WTC11 (cell line): ENCODE measurements at places on chromosomes 1 and 21. TPM values are rescaled to one million over a fixed set of nuclear protein-coding genes. Genes with fewer than 3 reads are reported as not detected.
A peak's percentile ranks its signal among the peaks of the same experiment; 100 is the strongest.

GRCh38 chr1:161843156-161843555, 77.0 kb downstream of the ATF6 start:
- DNase-seq: no peak
- H3K4me3 ChIP-seq: no peak overlapping the region
- H3K36me3 ChIP-seq: peaks cover 10% of the 10 kb centered on the region
- H3K27me3 ChIP-seq: no peaks in the 10 kb centered on the region
- H3K27ac ChIP-seq: no peak overlapping the region

DNA sequence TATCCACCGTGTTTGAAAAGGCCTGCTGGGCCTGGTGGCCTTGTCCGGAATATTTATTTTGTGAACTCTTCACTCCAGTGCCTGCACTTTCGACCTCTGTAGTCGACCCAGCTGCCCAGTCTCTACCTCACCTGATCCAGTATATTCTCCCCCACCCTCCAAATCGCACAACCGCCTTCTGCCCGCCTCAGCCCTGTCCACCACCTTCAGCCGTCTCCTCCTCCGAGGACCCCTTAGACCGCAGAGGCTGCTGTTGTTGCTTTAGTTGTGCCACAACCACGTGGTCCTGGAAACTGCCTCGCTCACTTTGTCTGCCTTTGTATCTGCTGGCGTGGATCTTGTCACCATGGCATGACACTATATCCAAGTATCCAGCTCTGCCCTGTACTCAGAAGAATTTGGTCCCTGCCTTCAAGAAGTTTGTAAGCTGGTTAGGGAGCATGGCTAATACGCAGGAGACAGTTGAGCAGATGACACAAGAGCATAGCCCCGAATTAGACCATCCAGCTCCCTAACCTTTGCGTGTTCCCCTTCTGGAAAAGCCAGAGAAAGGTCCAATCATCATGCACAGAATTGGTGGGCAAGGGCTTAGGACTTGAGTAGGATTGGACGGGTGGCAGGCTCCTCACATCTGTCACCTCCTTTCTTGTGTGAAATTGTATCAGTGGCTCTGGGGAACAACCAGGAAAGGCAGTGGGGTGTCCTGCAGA, 1.5 kb downstream of the PHGDH start:
- peaks cover 5% of the 10 kb centered on the region for H3K36me3 ChIP-seq
- H3K27me3 ChIP-seq: no peaks in the 10 kb centered on the region; the same call in 1 of the 2 replicates
- peak overlapping the region; percentile 98 for H3K27ac ChIP-seq
- peaks cover 54% of the 10 kb centered on the region for H3K4me1 ChIP-seq

DNA sequence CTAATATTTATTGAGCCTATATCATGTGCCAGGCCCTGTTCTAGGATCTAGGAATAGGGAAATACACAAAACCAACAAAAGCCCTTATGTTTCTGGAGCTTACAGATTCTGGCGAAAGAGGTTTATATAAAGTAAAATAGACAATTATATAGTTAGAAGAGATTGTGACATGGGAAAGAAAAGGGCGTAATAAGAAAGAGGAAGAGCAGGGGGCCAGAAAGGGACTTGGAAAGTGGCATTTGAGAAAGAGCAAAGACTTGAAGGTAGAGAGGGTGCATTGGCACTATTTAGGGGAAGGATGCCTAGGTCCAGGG, 322.5 kb upstream of the FAM78B start:
- H3K27me3 ChIP-seq: no peaks in the 10 kb centered on the region
- no peak overlapping the region for H3K27ac ChIP-seq
- 0 out of 2 replicates have a peak, but pooled peaks cover 3% of the 10 kb centered on the region for H3K36me3 ChIP-seq
- no peak for DNase-seq

GRCh38 chr1:178919581-178919980, 48.7 kb upstream of the ANGPTL1 start:
- no peak overlapping the region for H3K27ac ChIP-seq
- H3K36me3 ChIP-seq: peaks cover 10% of the 10 kb centered on the region
- no peak for DNase-seq
- no peaks in the 10 kb centered on the region for H3K27me3 ChIP-seq
- peaks cover 2% of the 10 kb centered on the region; the same call in 1 of the 2 replicates for H3K4me1 ChIP-seq

GRCh38 chr1:27032119-27032461, 19.4 kb upstream of the TENT5B start:
- peak overlapping the region; percentile 49 for H3K4me3 ChIP-seq
- no peak for DNase-seq
- H3K4me1 ChIP-seq: peaks cover 36% of the 10 kb centered on the region
- no peaks in the 10 kb centered on the region for H3K36me3 ChIP-seq
- peak overlapping the region; percentile 52; the same call in 1 of the 2 replicates for H3K27ac ChIP-seq

GRCh38 chr1:159066108-159066507, 10.5 kb downstream of the AIM2 start:
- no peaks in the 10 kb centered on the region for H3K36me3 ChIP-seq
- peaks cover 9% of the 10 kb centered on the region for H3K4me1 ChIP-seq
- H3K27me3 ChIP-seq: no peaks in the 10 kb centered on the region

DNA sequence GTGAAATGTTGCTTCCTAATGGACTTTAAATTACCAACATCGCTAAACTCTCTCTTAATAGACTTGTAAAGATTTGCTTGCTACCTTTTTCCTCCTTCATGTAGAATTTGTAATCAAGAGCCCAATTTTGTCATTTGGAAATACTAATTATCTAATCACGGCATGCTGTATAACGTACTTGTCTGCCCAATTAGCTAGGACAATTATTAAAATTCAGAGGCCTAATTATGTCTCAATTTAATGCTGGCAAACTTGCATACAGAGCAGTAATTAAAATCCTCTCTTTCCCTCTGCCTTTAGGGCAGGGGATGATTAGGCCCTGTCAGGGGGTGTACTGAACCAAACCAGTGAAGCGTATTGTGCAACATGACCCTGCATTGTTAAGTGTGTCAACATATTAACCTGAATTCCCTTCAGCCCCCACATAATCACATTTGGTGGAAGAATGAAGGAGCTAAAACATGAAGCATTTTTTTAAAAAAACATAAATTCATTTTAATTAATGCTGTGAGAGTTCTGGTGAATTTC, 137.4 kb upstream of the BARHL2 start:
- H3K27ac ChIP-seq: no peak overlapping the region
- DNase-seq: no peak
- no peak overlapping the region for H3K4me3 ChIP-seq
- H3K27me3 ChIP-seq: peaks cover 43% of the 10 kb centered on the region

DNA sequence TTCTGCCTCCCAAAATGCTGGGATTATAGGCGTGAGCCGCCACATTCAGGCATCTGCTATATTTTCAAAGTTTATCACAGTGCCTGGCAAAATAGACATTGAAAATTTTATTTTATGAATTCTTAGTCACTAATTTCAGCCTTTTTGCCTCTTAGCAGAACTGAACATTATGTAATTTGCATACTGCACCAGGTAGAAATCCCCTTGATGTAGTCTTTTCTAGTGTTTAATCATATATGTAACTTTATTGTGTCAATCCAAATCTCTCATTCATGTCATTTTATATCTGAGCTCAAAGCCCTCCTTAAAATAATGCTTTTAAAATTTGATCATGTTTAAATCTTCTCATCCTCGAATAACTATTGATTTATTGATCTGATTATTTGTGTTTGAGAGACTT, 19.2 kb downstream of the WDTC1 start:
- no peak overlapping the region for H3K27ac ChIP-seq
- H3K4me1 ChIP-seq: no peaks in the 10 kb centered on the region
- H3K27me3 ChIP-seq: no peaks in the 10 kb centered on the region
- no peak overlapping the region for H3K4me3 ChIP-seq
- no peaks in the 10 kb centered on the region for H3K36me3 ChIP-seq

DNA sequence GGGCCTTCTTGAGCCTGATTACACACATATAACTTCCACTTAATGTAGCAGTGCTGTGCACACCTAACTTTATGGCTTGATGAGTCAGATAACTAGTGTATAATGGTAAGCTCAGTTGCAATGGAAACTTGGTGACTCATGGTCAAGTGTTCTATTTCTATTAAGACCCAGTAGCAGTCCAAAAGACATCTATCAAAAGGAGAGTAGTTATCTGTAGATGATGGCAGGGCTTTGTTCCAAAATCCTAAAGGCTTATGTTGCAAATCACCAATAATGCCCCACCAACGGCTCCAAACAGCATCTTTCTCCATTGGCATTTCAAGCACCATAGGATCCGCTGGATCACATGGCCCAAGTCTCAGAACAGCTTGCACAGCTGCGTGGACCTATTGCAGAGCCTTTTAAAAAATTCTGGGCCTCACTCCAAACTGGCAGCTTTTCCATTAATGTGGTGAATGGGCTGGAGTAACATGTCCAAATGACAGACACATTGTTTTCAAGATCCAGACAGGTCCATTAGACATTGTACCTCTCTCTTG, 566.8 kb upstream of the USP24 start:
- no peaks in the 10 kb centered on the region for H3K36me3 ChIP-seq
- no peak for DNase-seq
- no peak overlapping the region for H3K4me3 ChIP-seq
- peaks cover 18% of the 10 kb centered on the region for H3K4me1 ChIP-seq
- H3K27ac ChIP-seq: no peak overlapping the region

- H3K36me3 ChIP-seq: peaks cover 10% of the 10 kb centered on the region
- no peak for DNase-seq
- no peak overlapping the region for H3K4me3 ChIP-seq
- no peak overlapping the region for H3K27ac ChIP-seq
These were observed 52.2 kb downstream of the PHACTR4 start for GRCh38 chr1:28421744-28422143.

DNA sequence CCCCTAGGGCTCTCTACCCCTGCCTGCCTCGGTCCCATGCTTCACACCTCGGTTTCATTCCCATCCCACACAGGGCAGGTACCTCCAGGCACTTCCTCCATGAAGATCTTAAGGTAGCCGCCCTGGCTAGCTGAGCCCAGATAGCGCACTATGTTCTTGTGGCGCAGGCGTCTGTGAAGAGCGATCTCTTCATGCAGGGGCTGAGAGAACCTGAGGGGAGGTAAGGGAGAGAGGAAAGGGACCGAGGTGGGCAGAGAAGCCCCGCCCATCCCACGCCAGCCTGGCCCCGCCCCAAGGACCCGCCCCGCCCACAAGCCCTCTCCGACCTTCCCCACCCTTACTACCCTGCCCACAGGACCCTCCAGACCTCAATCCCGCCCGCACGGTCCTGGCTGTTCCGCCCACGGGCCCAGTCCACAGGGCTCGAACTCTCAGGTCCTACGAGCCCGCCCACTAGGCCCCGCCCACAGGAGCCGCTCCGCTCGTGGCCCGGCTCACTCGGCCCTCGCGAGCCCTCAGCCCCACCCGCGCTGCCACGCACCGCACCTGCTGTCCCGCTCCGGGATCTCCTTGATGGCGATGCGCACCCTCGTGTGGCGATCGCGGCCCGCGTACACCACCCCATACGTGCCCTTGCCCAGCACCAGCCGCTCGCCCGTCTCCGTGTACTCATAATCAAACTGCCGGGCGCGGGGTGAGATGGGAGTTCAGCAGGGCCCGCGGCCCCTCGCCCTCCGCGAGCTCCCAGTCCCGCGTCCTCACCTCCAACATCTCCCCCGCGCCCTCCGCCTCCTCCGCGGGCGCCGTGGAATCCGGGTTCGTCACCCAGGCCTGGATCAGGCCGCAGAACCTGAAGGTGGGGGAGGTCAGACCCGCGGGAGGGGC, 6.4 kb downstream of the MAP3K6 start:
- H3K36me3 ChIP-seq: no peaks in the 10 kb centered on the region
- peak; percentile 45 for DNase-seq
- peaks cover 31% of the 10 kb centered on the region for H3K4me1 ChIP-seq
- peaks cover 56% of the 10 kb centered on the region for H3K27me3 ChIP-seq
- H3K4me3 ChIP-seq: peak overlapping the region; percentile 74
- H3K27ac ChIP-seq: no peak overlapping the region

DNA sequence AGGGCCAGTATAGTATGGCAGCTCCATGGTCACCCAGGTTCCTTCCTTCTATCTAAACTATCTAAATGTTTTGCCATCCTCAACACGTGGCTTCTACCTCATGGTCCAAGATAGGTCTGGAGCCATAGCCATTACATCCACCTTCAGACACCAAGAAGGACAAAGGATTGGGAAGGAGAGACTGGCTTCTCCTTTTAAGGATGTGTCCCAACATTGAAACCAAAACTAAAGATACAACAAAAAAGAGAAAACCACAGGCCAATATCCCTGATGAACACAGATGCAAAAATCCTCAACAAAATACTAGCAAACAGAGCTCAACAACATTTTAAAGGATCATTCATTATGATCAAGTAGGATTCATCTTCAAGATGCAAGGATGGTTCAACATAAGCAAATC, 24.8 kb downstream of the HSD11B1 start:
- no peaks in the 10 kb centered on the region for H3K4me1 ChIP-seq
- H3K36me3 ChIP-seq: no peaks in the 10 kb centered on the region
- H3K4me3 ChIP-seq: no peak overlapping the region

DNA sequence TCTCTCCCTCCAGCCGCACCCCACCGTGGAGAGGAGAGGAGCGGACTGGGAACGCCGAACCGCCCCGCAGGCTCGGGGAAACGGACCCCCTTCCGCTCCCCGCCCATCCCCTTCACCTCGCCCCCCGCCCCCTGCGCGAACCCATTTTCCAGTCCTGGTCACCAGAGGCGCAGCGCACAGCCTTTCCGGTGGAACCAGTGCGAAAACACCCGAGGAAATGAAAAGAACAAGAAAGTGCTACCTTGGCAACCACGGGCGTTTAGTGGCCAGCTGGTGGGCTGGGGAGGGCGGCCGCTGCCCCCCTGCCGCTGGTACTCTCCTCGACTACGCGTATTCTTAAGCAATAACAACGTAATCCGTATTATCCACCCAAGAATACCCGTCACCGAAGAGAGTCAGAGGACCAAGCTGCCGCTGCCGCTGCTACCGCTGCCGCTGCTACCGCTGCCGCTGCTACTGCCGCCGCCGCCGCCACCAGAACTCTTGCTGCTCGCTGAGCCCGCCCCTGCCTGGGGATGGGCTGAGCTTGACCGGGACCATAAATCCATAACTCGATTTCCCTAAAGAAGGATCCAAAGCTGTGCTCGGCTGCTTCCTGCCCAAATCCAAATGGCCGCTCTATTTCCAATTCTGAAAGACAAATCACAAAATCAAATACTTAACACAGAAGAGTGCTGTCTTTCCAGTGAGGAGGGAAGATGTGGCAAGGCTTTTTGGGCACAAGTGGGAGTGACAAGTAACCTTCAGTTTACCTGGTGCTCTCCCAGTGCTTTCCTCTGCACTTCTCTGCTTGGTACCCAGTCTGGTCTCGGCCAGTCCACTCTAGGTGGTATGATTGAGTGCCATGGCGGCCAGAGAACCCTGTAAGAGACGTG, 125.2 kb upstream of the DPYD start:
- peaks cover 33% of the 10 kb centered on the region for H3K4me1 ChIP-seq
- peak overlapping the region; percentile 69 for H3K4me3 ChIP-seq
- H3K27me3 ChIP-seq: peaks cover 87% of the 10 kb centered on the region
- no peak overlapping the region for H3K27ac ChIP-seq

DNA sequence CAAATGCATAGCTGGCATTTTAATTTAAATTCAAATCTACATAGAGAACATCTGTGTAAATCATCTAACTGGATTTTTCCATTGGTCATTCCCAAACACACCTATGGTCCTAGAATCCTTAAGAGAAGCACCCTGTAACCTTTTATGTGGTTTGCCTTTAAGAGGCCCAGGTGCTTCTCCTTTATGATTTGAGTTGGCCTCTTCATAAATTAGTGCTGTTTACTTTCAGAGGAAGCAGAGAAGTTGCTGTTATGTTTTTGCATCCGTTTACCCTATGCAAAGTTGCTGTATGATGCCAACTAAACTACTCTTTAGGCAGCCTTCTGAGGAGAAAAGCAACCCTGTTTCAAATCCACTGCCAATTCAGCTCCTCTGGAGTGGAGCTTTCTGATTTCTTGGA, 193.8 kb downstream of the HS2ST1 start:
- peaks cover 15% of the 10 kb centered on the region for H3K4me1 ChIP-seq
- H3K27ac ChIP-seq: no peak overlapping the region
- H3K36me3 ChIP-seq: peaks cover 2% of the 10 kb centered on the region
- DNase-seq: no peak
- H3K4me3 ChIP-seq: no peak overlapping the region
- H3K27me3 ChIP-seq: no peaks in the 10 kb centered on the region

Gene PRAMEF9
- total RNA-seq: not detected in 3 replicates

Gene SPATA45
- total RNA-seq: 0.73 to 0.90 TPM (median 0.82 TPM) in 3 replicates

Gene CD1E
- not detected in 3 replicates for total RNA-seq

Gene ITLN1
- total RNA-seq: not detected in 3 replicates

Gene LCE6A
- total RNA-seq: not detected in 3 replicates

Gene ACKR1
- 0.18 to 0.63 TPM (median 0.34 TPM) in 3 replicates for total RNA-seq

Gene RRP1B
- 62.2 to 74.9 TPM (median 64.0 TPM) in 3 replicates for total RNA-seq
